Right forelimb (tissue), 1 donor: ENCODE measurements at places on chromosomes 4 and X.

- no peak for DNase-seq
Measured at GRCh38 chr4:105509714-105510113, 35.9 kb upstream of the PPA2 start.

- peak; percentile 87 for DNase-seq
Measured at GRCh38 chr4:163332526-163333406, at the start of gene NPY1R. TSS of gene NPY1R (minus strand) at chr4:163332596. CDS start at chr4:163326554, 6,042 bp downstream.

DNA sequence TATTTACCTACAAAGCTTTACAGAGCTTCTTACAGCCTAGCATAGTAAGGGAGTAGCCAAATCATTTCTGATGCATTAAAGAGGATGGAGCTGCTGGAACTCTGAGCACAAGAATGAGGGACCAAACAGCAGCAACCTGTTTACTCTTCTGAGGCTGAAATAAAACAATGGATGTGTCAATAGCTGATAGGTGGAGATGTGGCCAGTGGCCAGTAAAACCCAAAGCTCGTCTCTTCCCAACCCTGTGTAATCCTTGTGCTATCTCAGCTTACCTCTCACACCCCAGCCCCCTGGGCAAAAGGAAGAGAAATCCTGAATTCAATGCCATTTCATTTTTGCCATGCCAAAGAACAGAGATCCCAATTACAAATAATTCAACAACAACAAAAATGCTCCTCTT, 446.7 kb upstream of the SMIM31 start:
- no peak for DNase-seq

DNA sequence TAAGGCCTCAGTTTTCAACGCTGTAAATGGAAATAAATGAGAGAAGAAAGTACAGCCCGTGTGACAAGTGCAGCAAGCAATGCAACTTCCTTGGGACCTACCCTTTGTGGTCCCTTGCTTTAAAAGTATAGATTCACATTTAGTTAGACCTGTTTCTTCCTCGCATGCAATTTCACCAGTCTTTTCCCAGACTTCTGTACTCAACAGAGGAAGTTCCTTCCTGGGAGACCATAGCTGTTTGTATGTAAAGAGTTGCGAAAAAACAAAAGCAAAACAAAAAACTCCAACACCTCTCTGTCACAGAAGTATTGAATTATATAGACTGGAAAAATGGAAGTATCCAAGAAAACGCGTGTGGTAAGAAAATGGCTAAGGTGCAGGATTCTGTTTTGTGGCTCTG, 1.1 kb upstream of the IRF2 start:
- DNase-seq: no peak

- no peak for DNase-seq
Measured at GRCh38 chr4:15077969-15078368, 75.7 kb downstream of the CPEB2 start.

DNA sequence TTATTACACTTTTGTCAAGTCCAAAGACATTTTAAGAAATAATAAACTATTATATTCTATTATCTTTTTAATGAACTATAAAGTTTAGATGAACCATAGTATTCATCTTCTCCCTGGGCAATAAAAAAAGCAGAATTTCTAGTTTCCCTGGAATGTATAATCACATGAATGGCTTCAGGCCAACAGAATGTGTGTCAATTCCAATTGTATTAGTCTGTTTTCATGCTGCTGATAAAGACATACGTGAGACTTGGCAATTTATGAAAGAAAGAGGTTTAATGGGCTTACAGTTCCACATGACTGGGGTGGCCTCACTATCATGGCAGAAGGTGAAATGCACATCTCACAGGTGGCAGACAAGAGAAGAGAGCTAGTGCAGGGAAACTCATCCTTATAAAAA, 70.7 kb upstream of the ANXA10 start:
- no peak for DNase-seq

DNA sequence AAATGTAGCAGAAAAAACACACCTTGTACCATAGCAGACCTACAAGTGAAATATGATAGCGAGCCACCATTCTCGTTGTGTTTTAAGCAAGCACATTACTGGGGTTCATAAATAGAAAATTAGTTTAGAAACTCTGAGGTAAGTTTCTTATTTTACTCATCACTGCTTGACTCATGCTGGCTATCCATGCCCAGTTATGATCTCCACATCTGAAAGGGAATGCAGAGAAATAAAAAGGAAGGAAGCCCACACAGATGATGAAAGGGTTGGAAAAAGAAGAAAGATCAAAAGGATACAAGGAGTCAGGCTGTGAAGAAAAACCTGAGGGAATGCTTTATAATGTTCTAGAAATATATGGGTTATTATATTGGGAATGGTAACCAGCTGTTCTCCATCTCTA, 54.5 kb downstream of the CAMK2D start:
- no peak for DNase-seq

- no peak for DNase-seq
Measured at GRCh38 chr4:83272900-83273299, 11.7 kb downstream of the COQ2 start.

DNA sequence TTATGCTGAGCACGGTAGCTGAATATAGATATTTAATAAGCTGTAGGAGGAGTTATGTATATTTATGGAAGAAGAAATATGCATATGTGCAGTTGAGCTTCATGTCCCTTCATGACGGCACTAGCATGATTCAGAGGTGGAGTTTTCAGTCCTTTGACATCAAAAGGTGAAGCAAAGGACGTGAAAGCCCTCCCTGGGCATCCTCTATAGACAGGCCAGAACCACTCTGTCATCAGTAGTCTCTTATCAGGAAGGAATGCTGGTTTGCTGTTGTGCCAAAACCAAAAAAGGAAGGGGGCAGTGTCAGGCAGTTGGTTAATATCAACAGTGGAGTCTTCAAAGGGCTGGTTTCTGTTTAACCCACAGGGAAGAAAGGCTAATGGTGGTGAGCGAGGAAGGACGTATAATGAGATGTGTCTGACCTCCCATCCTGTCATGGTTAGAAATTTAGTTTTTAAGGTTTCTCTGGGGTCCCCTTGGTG, 23.5 kb upstream of the IL2 start:
- no peak for DNase-seq

- DNase-seq: no peak
Measured at GRCh38 chrX:103378990-103379389, 2.7 kb downstream of the BEX3 start.

- DNase-seq: no peak
Measured at GRCh38 chr4:76799718-76800117, 98.2 kb downstream of the SOWAHB start.

- DNase-seq: no peak
Measured at GRCh38 chr4:9999956-10000561, 21.2 kb downstream of the SLC2A9 start.

DNA sequence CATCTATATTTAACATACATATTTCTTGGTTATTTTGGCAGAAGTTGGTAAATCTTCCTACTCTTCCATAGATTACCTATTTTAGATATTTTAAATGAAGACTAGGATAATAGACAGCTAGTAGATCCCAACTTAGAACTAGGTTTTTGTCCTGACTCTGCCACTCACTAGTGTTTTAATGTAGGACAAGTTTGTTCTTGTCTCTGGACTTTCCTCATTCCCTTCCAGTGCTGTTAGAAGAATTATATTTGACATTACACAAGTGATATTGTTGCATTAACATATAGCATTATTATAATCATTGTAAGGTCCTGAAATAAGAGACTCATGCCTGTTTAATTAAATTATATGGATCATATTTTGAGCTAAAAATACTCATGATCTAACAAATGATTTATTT, 24.1 kb upstream of the ALB start:
- no peak for DNase-seq

GRCh38 chr4:103012551-103012950, 7.0 kb downstream of the SLC9B1 start:
- no peak for DNase-seq

DNA sequence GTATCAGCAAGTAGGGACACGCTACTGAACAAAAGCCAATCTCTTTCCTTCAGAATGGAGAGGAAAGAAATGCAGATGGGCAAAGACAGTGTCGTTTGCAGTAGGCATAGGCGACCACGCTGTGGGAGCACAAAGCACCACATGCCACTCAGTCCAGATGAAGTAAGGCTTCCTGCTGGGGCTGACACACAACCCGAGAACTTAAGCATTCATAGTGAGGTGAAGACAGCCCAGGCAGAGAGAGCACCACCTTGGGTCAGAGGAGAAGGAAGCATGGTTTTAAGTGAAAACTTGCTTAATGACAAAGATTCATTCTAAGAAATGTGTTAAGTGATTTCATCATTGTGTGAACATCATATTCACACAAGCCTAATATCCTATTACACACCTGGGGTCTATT, 238.8 kb downstream of the MGST2 start:
- no peak for DNase-seq

DNA sequence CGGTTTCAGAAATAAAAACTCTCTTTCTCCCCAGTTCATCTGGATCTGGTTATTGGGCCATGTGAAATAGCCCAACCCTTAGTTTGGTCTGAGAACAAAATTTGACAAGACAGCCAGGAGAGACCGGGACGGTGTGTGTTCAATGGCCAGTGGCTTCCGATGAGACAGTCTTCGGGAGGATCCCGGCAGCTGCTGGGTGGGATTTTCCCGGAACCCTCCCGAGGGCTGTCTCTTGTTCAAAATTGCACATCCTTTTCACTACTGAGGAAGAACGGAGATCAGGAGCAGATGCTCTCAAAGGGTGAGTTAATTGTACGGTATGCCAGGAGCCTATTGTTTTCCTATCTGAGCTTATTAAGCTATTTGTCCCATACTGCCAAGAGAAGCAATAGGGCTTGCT, 166.5 kb downstream of the PRR32 start:
- peak; percentile 53 for DNase-seq

- no peak for DNase-seq
Measured at GRCh38 chr4:88144048-88144447, 14.4 kb downstream of the ABCG2 start.

- no peak for DNase-seq
Measured at GRCh38 chrX:81286608-81287007, 84.7 kb downstream of the SH3BGRL start.

DNA sequence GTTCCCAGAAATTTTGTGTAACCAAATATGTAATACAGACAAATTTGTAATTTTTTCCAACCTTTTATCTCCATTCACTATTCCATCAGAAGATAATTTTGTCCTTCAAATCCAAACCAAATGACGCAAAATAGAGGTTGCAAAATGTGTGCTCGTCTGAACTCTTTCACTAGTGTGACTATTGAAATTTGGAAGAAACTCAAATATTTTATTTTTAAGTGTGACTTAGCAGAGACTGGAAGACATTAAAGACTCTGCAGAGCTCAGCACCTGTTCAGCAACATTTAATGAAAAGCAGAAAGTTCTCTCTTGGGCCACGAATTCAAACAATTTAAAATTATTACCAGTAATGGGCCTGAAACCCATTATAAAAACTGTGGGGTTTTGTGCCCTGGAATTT, 30.0 kb upstream of the APELA start:
- no peak for DNase-seq

GRCh38 chr4:5707778-5708448, 446 bp downstream of the EVC2 start:
- DNase-seq: no peak

- peak; percentile 82 for DNase-seq
Measured at GRCh38 chr4:11428899-11429698, 405 bp upstream of the HS3ST1 start.

- DNase-seq: no peak
Measured at GRCh38 chr4:56659946-56660345, 21.1 kb downstream of the HOPX start.

- no peak for DNase-seq
Measured at GRCh38 chrX:69546417-69546816, 42.3 kb downstream of the NALF2 start.

GRCh38 chr4:19577097-19577496, 674.6 kb upstream of the SLIT2 start:
- DNase-seq: no peak

DNA sequence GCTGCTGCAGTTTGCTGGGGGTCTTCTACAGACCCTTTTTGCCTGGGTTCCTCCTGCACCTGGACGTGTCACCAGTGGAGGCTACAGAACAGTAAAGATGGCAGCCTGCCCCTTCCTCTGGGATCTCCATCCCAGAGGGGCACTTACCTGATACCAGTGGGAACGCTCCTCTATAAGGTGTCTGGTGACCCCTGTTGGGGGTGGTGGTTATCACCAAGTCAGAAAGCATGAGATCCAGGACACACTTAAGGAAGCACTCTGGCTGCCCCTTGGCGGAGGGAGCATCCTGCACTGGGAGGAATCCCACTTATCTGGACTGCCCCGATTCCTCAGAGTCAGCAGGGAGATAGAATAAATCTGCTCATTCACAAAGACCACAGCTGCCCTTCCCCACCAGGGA, 218.9 kb upstream of the GALNTL6 start:
- no peak for DNase-seq

GRCh38 chr4:46390355-46391058, 579 bp upstream of the GABRA2 start:
- no peak for DNase-seq

- DNase-seq: no peak
Measured at GRCh38 chr4:64721106-64721505, 311.9 kb upstream of the TECRL start.

DNA sequence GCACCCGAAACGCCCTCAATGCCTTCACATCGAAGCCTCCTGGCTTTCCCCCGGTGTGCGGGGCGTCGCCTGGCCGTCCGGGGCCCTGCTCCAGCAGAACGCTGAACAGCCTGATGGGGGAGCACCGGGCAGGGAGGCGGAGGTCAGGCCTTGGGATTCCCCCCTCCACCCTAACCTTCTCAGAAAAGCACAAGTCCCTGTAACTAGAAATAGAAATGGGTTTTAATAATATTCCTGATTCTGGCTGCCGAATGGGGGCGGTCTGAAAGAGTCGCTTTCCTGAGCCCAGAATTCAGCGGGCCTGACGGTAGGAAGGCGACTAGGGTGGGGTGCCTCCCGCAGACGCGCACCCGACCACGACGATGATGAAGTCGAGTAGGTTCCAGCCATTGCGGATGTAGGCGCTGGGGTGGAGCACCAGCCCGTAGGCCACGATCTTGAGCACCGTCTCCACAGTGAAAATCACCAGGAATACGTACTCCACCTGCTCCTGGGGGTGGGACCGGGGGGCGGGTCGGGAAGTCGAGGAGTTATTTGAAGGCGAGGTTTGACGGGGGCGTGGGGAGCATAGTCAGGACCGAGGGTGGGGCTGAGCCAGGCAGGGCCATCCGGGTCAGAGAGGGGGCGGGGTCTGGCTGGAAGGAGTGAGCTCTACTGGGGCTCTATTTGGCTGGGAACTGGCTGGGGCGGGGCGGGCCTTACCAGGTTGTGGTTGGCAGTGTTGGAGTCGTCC, 2.5 kb downstream of the CACNA1F start:
- DNase-seq: no peak

DNA sequence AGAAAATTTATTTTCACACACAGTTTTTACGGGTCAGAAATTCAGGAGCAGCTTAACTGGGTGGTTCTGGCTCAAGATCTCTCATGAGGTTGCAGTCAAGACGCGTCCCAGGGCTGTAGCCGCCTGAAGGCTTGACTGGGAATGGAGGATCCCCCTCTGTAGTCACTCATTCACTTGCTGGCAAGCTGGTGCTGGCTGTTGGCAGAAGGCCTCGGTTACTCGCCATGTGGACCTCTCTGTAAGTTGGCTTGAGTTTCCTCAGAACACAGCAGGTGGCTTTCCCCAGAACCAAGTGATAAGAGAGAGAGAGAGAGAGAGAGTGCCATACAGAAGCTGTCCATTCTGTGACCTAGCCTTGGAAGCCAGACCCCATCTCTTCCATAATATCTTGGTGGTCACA, 132.8 kb downstream of the DCLK2 start:
- DNase-seq: no peak
